ENCODE measurements at places on chromosomes 11 and 22.

DNA sequence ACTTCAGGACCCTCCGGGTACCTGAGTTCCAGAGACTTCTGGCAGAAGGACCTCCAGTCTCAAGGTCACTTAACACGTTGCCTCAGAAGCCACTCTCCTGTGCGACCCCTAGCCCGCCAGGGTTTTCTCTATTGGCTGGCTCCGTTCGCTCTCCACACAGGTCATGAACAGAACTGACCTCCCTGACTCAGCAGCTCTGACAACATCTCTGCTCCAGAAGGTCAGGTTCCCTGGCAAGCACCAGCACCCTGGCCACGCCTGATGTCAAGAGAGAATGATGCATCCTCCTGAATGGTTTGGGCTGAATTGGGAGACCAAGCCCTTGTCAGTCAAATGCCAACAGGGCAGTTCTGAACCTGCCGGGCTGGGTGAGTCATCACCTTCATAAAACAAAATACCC is 84.3 kb upstream of the TMEM45B start:
- no peak for DNase-seq

DNA sequence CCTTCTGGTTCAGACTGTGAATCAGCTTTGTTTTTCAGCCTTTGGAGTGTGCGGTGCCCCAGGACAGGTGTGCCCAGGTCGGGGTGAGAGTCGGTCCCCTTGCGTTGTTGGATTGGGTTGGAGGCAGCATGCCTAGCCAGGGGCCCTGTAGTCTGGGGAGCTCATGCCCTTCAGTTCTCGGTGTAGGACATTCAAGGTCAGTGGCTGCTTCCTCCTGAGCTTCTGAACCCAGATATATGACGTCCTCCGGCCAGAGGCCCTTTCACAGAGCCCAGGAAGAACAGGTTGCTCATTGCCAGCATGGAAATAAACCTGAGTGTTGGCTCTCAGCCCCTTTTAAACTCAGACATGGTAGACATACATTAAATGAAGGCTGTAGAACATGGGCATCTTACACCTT is 2.7 kb downstream of the CSRP3 start:
- no peak for DNase-seq

- peak; percentile 38 for DNase-seq
Observed at GRCh38 chr11:116853461-116854073, 16.1 kb upstream of the APOA1 start.

DNA sequence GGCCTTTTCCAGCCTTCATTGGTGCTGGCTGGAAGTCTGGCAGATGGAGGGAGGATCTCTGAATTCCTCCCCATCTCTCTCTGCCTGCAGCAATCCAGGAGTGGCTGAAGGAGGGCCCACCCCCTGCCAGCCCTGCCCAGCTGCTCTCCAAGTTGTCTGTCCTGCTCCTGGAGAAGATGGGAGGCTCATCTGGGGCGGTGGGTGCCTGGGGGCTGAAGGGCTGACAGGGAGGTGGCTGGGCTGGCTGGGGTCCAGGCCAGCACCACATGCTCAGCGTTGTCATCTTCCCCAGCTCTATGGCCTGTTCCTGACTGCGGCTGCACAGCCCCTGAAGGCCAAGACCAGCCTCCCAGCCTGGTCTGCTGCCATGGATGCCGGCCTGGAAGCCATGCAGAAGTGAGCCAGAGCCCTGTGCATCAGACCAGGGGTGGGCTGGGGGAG is 12.2 kb downstream of the TKFC start:
- DNase-seq = no peak

DNA sequence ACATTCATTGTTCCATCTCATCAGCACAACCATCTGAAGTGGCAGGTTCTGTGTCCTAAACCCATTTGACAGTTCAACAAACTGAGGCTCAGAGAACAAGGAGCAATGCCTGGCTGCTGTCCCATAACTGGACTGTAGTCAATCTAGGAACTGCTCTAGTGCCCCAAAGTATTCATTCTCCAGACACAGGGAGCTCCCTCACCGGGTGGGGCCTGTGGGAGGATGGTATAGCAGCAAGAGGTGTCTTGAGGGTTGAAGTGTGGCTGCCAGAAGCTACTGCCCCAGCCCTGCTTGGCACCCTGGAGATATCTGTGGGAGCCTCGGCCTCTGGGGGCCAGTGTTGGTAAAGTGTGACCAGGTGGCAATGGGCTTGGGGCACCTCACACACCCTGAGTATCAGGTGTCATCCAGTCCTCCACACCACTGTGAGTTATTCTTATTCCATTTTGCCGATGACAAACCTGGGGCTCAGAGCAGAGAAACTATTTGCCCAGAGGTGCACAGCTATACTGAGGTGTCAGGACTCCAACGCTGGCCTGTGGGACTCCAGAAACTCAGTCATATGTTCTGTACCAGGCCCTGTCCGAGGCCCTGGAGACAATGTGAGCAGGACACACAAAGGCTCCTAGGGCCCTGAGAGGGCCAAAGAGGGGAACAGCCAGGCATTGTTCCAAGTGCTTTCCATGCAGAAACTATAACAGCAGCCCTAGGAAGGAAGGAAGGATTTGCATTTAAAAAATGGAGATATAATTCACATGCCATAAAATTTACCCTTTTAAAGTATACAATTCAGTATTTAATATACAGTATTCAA is 46.0 kb upstream of the KLHL35 start:
- no peak for DNase-seq

- DNase-seq = no peak
Observed at GRCh38 chr11:119511614-119512306, 88.8 kb upstream of the THY1 start.

DNA sequence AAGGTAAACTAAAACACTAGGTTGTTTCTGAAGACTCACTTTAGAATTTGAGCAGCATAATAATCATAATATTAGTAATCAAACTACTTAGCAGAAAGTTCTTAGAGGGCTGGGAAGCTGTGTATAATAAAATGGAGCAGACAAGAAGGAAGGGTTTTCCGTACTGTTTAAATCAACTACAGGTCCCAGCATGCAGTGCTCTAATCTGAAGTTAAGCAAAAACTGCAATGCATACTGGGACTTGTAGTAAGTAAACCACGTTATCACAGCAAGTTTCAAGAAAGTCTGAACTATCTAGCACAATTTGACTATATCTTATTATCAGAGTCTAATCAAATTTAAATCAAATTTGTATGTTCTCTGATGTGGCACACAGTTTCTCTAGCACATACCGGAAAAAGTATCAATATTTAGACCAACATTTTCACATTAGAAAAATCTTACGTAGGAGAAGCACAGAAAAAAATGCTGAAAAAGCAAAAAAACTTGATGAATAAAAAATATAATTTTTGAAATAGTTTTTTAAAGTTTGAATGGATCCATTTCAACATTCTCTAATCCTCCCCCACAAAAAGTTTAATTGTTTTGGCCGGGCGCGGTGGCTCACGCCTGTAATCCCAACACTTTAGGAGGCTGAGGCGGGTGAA is 8.2 kb downstream of the PHF21A start:
- no peak for DNase-seq
